ENCODE measurements at places on chromosomes 3 and 15.

DNA sequence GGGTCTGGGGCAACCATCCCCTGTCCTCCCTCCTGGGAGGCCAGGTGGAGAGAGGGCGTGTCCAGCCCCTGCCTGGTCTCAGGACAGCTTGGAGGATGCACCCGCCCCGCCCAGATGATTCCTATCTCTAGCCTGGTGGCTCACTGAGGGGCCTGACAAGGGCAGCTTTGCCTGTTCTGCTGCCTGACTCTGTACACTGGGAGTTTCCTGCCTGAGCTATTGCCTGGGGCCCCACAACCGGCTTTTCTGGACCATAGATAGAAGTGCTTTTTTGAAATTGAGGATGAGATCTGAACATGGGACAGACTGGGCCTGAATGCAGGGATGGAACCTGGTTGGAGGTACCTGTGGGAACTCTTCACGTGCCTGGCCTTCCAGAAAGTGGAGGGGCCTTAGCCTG is 751 bp upstream of the PLA2G4E start:
- DNase-seq: no peak

- DNase-seq: no peak
These were observed 655.5 kb downstream of the GBE1 start for GRCh38 chr3:81105789-81106488.

GRCh38 chr3:72303926-72304325 is 519.0 kb upstream of the PROK2 start:
- no peak for DNase-seq

- DNase-seq: no peak
These were observed 117.5 kb upstream of the SEMA6D start for GRCh38 chr15:47599806-47600205.

DNA sequence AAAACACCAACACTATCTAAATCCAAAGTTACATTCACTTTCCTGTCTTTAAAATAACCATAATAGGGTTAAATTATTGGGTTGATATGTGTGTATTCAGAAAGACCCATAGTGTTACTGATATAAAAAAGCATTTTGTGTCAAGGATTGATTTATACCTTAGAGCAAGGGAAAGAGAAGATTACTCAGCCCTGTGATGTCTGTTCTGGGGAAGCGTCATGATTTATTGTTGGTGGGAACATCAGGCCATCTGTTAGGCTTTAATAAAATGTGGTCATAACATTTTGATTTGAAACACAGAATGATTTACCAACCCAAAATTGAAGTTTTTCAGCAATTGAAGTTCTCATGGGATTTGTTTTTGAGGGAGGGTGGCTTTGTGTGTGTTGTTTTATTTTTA is 33.2 kb downstream of the SIDT1 start:
- DNase-seq: no peak

DNA sequence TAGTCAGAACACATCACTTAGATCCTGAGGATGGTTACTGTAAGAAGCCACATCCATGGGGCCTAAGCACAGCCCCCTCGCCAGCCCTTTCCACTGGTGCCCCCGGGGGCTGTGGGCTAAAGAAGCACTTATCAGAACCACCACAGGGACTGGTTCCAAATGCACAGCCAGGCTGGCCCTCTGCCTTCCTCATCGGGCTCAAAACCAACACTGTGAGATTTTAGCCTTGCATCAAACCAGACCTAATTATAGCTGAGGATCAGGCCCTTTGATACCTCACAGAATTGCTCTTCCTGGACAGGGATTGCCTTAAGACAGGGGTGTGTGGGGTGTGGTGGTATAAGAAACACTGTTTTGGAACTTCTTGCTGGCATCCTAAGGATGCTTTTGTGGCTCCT is 23.7 kb downstream of the SRPRB start:
- DNase-seq: no peak

DNA sequence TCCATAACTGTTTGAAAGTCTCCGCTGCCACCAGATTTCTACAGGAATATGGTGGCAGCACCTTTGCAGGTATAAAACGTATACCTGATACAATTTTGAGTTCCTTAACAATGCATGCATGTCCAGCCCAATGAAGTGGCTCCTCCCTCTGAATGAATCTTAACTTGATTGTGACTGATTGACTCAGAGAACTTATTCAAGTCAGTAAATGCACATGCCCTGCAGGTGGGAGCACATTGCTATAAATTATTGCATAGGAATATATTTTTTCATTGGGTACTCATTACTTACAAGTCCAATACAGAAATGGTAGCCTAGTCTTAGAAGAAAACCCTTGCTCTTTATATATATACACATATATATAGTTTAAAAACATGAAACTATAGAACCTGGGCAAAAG is 259.3 kb downstream of the BBX start:
- DNase-seq: no peak

DNA sequence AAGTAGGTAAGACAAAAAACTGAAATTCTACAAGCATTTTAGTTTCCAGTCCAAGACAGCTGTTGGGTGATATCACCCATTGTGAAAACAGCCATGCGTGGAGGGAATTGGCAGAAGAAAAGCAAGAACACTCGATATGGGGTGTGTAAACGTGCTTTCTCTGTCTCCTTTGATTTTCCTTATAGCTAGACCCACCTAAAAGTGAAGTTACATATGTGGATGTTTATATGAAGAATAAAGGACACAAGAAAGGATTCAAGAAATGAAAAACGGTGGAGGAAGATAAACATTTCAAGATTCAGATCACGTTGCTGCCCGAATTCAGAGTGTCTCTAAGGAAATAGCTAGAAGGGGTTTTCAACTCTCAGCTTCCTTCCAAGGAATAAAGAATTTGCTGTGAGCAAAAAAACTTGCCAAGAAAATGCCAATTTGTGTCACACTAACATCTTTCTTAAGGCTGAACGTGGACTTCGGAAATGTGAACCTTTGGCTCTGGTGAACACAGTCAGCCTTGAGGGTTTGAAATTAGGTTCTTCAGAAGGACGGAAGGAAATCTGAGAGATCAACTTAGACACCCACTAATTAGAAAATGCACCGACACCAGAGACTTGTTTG is 269.0 kb upstream of the ADAMTS9 start:
- no peak for DNase-seq

DNA sequence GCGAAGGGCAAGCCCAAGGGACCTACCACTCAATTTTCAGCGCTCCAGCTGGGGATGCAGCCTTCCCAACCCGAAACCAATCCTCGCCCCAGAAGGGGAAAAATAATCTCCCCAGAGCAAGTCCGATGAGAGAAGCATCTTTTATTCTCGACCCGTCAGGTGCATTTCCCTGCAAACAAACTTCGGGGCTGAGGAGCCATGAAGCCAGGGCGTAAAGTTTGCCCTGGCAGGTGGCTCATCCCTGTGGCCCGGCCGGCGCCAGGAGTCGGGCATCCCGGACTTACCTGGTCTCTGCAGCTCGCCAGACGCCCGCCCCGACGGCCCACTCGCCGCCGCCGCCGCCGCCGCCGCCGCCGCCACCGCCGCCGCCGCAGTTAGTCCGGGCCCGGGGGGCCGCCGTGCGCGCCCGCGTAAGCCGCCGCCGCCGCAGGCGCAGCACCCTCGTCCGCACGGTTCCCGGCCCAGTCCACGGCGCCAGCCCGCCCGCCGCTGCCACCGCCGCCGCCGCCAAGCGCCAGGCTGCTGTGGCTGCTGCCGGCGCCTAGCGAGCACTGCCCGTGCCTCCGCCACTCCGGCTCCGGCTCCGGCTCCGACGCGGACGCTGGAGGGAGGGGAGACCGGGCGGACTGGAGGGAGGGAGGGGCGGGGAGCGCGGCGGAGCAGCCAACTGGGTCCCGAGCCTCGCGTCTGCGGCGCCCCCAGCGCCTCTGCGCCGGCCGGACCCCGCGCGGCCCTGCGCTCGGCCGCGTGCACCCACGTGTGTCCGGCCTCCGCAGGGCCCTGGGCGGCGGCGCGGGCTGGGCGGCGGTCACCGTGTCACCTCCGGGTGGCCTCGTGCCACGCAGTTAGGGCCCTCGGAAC is at the start of gene CNTN3:
TSS of gene CNTN3 (minus strand) at position 553 of the 861 bp plus-strand sequence. CDS start 93,547 bp downstream, outside the sequence.
- peak; percentile 37 for DNase-seq

GRCh38 chr3:108117241-108117775 is 26.5 kb upstream of the CD47 start:
- DNase-seq: no peak

DNA sequence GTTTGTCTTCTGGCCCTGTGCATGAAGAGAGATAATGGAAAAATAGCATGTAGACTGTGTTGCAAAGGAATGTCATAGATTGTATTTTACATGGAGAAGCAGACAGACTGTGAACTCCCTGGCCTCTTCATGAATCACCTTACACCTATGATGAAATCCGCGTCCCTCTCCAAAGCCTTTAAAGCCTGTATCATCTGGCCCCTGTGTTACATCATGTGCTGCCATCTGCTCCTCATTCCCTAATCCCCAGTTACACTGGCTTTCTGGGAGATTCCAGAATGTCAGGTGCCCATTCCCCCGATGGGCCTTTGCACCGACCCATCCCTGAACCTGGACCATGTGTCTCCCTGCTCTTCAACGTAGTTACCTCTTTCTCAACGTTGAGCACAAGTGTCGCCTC is 190.8 kb downstream of the ADAMTSL3 start:
- DNase-seq: no peak

DNA sequence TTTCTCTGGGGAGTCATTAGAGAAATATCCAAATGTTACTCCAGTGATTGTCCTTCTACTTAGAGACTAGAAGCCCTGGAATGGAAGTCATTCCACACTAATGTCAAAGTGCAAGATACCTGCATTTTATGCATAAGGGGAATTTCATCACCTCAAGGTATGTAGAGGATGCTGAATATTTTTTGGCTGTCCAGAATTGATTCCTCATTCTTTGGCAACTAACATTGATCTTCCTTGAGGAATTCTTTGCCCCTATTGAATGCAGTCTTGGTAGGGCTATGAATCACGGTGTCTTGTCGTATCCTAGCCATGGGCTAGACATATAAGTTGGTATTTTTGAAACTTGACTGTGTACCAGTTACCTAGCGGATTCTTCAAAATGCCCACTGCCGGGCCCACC is 271.1 kb downstream of the CNTN3 start:
- DNase-seq: no peak

All from testis (tissue), 5 donors.